ENCODE measurements at places on chromosomes 16 and 17.

DNA sequence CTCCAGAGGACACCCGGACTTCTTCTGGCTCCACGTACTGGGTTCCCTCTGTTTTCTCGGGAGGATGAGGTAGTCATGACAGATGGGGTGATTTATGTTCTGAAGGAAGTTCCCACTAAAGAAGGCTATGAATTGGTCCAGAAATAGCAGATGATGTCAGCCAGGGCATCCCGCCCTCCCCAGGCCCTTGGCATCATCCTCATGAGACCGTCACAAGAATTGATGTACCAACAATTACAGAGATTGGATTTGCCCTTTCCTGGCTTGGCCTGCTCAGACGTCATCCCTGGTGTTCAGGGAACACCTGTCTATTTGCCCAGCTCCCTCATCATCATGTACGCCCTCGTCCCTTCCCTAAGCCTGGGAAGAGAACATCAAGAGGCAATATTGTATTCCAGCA is 102.8 kb upstream of the CCL1 start:
- peak; percentile 96 for ATAC-seq

DNA sequence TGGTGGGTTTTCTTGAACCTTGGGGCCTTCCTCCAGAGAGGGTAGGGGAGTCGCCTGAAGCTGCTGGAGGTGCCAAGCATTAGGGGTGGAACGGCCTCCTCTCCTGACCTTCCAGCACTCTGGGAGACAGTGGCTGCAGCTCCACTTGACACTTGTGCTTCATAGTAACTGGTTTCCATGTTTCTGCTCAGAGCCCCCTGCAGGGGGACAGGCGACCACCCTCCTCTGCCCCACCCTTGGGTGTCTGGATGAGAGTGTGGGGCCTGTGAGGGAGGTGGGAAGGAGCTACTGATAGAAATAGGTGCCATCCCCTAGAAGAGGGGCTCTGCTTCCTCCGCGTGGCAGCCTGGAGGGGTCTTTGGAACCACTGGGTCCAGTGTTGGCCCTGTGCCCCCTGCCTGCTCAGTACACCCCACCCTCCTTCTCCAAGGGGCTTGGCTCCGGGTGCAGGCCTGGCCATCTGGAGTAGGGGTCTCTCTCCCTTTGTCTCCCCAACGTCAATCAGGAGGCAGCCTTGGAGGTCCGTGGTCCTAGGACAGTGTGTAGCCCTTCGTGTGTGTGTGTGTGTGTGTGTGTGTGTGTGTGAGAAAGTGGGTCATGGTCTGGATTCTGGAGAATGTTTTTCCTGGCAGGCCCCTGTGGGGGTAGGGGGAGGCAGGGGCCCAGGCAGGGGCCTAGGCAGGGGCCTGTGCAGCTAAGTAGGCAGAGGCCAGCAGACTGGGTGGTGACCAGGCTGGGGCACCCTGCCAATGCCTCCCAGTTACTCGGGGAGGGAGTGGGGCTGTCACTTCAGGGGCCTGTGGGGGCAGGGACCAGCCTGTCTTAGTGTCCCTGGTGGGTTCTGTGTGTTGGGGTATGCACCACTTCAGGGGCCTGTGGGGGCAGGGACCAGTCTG is 4.9 kb downstream of the LASP1 start:
- ATAC-seq: no peak

DNA sequence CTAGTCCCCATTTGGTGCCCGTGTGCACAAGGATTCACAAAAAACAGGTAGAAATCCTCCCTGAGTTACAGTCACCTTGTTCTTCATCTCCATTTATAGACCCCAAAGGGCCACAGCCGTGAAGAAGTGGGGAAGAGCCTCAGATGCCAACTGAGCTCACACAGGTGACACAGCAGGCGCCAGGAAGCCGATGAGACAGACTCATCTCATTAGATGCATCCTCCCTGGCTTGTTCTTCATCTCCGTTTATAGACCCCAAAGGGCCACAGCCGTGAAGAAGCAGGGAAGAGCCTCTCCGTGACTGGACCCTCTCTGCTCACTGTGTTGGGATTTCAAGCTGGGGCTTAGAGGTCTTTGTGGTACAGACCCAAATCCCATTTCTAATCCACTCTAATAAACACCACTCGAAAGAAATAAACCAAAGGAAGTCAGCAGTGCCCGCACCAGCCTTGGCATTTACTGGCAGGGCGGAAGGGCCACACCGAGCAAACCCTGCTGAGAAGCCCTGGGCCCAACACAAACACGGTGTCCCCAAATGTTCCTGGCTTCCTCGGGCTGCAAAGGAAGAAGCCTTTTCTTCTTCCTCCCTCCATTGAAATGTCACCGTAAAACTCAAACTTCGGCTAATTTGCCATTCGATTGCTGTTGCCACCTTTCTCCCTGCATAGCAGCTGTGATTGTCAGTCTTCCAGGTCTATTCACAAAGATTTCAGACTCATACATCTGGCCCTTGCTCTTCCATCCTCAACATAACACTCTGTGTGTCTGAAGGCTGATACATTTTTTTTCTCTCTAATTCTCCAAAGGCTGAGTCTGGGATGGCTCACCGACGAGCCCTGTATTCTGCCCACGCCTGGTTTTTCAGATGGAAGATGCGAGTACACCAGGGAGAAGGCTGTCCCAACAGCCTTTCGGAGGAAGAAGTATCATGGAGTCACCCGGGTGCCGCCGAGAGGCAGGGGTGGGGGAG is 44.9 kb upstream of the DOC2B start:
- peak; percentile 36 for ATAC-seq

- no peak for ATAC-seq
Observed at GRCh38 chr17:43359469-43360110, 39.2 kb upstream of the ARL4D start.

DNA sequence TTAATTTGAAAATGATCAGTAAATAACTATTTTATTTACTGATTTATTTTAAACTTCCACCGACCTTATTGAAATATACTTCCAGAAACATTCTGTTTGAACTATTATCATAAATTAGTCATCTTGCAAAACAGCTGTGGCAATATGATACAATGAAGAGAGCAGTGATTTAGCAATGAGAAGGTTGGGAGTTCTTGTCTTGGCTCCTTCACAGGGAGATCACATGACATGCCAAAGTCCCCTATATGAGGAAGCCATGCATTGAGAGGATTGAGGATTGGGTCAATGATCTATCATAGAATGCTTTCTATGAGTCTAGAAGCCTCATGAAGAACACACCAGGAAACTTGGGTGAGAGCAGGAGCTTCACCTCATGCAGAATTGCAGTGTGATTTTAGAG is 222.7 kb downstream of the LGALS9B start:
- ATAC-seq: peak; percentile 49

- no peak for ATAC-seq
Observed at GRCh38 chr17:79779084-79779529, 1.2 kb downstream of the CBX2 start.

DNA sequence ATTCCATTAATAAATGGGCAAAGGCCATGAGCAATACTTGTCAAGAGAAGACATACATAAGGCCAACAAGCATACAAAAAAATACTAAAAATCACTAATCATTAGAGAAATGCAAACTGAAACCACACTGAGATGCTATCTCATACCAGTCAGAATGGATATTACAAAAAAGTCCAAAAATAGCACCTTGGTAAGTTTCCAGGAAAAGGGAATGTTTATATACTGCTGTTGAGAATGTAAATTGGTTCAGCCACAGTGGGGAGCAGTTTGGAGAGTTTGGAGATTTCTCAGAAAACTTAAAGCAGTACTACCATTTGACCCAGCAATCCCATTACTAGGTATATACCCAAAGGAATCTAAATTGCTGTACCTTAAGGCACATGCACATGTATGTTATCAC is 467.7 kb downstream of the CDH11 start:
- no peak for ATAC-seq

DNA sequence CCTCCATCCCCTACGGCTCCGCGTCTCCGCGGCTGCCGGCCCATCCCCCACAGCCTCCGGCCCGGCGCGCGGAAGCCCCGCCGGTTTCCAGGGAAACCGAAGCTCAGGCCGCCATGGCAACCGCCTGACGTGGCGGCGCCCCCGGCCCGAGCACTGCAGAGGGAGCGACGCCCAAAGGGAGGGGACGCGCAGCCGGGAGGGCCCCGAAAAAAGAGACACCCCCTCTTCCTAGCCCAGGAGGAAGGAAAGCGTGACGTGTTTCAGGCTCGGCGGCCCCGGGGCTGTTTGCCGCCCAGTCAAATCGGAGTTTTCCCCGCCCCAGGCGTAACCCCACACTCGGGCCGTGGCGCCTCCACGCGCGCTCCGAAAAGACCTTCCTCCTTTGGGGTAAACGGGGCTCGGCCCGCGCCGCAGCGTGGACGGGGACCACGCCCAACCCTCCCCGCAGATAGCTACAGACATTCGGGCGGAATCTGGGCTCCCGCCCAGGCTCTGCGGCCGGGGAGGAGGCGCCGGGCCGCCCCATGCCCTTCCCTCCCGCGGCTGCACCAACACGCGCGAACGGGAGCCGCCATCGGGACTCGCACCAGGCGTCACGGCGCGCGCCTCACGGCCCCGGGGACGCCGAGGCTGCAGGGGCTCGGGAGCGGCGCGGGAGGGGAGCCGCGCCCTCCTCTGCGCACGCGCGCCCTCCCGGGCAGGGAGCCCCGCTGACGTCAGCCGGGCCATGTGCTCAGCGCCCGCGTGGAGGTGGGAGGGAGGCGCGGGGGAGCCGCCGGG is 7.5 kb downstream of the MNT start:
- peak; percentile 19 for ATAC-seq

DNA sequence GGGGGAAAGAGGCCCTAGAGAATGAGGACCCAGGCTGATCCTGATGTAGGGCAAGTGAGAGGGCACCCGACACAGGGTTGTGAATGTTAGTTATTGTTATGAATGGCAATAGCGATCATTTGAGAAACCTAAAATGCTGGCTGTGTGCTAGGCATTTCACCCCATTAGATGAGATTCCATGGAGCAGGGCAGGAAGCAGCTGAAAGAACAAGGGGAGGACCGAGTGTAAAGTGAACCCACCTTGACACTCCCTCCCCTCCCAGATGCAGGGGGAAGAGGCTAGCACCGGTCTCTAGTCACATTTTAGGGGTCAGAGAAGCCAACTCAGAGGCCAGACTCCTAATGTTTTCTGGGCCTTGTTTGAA is 553 bp upstream of the CORO6 start:
- ATAC-seq: no peak

- no peak for ATAC-seq
Observed at GRCh38 chr17:1710807-1711553, 803 bp upstream of the TLCD2 start.

DNA sequence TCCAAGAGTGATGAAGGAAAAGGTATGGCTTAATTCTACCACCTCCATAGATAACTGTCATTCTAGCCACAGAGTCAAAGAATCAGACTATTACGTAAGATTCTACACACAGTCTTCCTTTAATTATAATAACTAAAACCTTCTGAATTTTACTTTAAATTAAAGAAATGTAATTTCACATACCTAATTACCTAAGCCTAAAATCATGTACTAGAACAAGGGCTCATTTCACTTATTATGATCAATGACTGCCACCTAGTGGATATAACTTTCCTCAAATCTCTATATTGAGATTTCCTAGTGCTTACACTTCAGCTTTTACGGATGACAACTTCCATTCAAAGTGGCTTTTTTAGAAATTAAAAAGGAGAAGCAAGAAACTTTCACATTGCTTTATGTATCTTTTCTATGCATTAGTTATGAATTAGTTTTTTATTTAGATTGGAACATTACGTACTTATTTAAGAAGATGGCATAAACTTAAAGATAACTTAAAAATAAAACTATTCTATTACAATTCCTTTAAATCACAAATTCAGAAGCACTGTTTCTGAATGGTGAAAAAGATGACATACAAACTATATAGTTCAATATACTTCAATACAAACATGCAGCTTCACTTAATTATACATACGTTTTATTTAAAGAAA is 18.2 kb upstream of the ABCA10 start:
- ATAC-seq: no peak

- peak; percentile 89 for ATAC-seq
Observed at GRCh38 chr16:79613009-79613408, 12.5 kb upstream of the MAF start.

DNA sequence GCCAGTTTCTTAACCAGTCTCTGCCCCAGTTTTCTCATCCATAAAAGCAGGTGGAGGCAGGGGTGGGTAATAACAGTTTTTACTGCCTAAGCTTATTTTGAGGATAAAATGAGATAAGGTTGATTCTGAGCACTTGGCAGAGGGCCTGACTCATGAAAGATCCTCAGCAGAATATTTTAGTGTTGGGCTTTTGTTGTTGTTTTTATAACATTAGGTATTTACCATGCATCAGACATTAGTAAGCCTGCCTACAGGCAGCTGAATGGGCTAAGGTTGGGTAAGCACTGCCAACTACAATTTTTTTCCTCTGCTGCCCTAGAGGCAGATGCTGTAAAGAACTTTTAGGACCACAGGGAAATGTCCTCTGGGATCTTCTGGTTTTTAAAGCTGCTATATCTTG is 43.1 kb downstream of the SCNN1G start:
- ATAC-seq: no peak

GRCh38 chr16:794091-794822 is 5.8 kb downstream of the CHTF18 start:
- ATAC-seq: no peak

GRCh38 chr16:9419161-9419560 is 327.7 kb downstream of the HAPSTR1 start:
- no peak for ATAC-seq

- ATAC-seq: peak; percentile 79
Observed at GRCh38 chr17:79388556-79389295, 222.1 kb downstream of the RBFOX3 start.

DNA sequence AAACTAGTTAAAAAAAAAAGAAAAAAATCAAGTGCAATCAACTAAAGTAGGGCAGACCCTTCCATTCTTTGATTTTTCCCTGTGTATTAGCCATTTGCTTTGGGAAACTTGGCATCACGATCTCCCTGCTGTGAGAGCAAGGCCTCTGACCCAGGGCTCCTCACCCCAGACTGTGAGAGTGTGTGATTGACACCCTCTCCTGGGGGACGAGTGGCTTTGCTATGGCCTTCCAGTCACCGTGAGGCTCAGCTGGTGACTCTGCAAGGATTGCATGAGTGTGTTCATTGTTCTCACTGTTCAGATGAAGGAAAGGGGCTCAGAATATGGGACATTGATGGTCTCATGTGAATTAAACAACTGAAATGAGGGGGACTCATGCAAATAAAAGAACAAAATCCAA is 69.0 kb upstream of the BCAR1 start:
- peak; percentile 87 for ATAC-seq

DNA sequence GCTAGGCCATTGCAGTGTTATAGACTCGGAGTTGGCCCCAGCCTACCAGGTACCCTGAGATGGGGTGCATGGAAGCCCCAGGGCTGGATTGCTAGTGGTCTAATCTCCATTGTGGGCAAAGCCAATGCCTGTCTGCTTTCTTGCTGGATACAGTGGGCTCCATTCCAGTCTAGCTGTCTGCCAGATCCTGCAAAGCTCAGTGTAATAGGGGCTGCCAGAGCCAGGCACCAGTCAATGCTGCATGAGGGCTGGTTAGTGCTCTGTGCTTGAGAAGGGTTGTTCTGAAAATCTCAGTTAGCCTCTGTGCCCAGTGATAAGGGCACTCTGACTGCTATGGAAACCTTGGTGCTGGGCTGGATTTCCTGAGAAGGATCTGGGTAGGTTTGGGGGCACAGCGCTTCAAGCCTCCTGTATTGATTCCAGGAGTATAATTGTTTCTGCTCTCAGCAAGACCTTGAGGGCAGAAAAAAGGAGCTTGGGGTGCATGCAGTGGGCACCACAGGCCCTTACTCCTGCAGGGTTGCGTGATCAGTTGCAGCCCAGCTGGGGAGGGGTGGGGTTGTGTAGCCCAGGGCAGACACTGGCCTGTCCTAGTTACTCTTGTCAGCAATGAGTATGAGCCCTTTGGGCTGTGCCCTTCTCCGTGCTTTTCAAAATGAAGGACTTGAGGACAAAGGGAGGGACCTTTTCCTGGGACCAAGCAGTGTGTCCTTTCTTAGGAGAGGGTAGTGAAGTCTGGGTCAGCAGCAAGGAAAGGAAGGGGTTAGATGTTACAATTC is 19.0 kb downstream of the SMPD3 start:
- peak; percentile 76 for ATAC-seq

GRCh38 chr17:82403662-82404660 is 14.2 kb upstream of the HEXD start:
- ATAC-seq: no peak

Measured in motor neuron (in vitro differentiated cells).